Activated T-helper 17 cell treated with anti-CD3 and anti-CD28 coated beads, Interleukin-2, amount 50 U/mL, for 72 hours (primary cell): ENCODE measurements at places on chromosomes 2 and 18.
A peak's percentile ranks its signal among the peaks of the same experiment; 100 is the strongest.

DNA sequence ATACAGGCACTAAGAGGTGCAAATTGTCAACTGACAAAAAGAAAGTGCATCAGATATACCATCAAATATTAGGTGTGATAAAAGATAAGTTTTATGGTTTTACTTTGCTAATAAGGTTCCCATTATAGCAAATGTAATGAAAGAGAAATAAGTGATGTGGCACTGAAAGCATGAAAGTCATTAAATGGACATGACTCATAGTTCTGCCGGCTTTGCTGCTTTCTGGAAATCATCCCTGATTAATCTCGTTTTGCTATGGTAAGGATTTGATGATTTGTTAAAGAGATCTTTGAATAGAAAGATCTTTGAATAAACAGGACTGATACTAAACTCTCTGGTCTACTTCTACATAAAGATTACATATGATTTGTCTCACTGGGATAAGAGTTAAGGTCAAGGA, 72.7 kb downstream of the CLIP4 start:
- peak overlapping the region; percentile 29 for H3K27ac ChIP-seq
- H3K27me3 ChIP-seq: no peaks in the 10 kb centered on the region
- H3K4me3 ChIP-seq: no peak overlapping the region

DNA sequence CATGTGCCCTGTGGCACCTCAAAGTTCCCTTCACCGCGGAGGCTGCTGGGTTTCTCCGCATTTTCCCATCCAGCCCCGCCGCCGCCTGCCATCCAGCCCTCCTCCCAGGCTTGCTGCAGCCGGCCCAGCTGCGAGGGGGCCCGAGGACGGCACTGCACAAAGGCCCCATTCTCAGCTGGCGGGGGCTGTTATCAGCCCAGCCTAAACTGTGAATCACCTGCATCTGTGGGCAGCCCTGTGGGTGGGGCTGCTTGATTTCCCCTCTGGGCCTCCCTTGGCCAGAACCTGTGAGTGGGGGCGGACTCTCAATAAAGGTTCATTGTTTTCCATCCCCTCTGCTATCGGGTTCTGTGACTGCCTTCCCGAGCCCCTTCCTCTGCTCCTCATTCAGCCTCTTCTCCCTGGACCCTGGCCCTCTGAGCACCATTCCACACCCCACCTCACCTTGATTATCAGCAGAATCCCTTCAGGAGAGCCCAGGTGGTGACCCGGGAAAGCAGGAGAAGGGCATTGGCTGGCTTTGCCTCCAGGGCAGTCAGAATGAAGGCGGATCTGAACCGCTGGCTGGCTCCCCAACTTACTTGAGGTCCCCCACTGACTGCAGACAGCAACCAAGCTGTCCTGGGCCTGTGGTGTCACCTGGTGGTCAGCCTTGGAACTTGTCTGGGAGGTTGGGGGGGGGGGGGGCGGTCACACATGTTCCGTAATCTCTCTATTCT, 204.5 kb downstream of the ZFP36L2 start:
- no peak overlapping the region for H3K27ac ChIP-seq
- H3K36me3 ChIP-seq: no peaks in the 10 kb centered on the region
- H3K4me1 ChIP-seq: peaks cover 4% of the 10 kb centered on the region

- H3K27me3 ChIP-seq: peaks cover 29% of the 10 kb centered on the region
- no peaks in the 10 kb centered on the region for H3K36me3 ChIP-seq
- no peak for ATAC-seq
- peaks cover 6% of the 10 kb centered on the region for H3K4me1 ChIP-seq
- H3K4me3 ChIP-seq: no peak overlapping the region
These were observed 30.0 kb downstream of the MYO7B start for GRCh38 chr2:127565261-127566138.

DNA sequence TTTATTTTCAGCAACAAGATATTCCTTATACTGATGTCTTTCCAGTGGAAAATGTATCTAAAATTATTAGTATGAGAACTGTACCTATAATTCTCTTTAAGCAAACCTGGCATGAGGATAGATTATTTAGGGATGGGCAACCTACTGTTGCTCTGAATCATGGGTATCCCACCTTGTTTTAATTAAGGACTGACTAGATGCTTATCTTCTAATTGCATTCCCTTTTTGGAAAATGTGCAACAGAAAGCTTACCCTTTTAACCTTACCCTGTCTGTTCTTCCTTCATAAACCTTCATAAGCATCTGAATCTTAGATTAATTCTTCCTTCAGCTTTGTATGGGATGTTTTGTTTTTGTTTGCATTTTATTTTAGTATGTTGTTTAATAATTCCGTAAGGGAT, 110.3 kb downstream of the TAF4B start:
- H3K4me1 ChIP-seq: no peaks in the 10 kb centered on the region
- H3K27me3 ChIP-seq: no peaks in the 10 kb centered on the region
- no peak overlapping the region for H3K4me3 ChIP-seq
- ATAC-seq: no peak
- H3K36me3 ChIP-seq: peaks cover 47% of the 10 kb centered on the region
- no peak overlapping the region for H3K27ac ChIP-seq

- no peaks in the 10 kb centered on the region for H3K36me3 ChIP-seq
- H3K4me1 ChIP-seq: no peaks in the 10 kb centered on the region
- ATAC-seq: no peak
- no peak overlapping the region for H3K27ac ChIP-seq
- H3K27me3 ChIP-seq: peaks cover 7% of the 10 kb centered on the region
- no peak overlapping the region for H3K4me3 ChIP-seq
These were observed 157.7 kb upstream of the SERPINE2 start for GRCh38 chr2:224196810-224197209.

GRCh38 chr2:191428141-191428540, 182.9 kb downstream of the MYO1B start:
- no peaks in the 10 kb centered on the region for H3K27me3 ChIP-seq
- H3K36me3 ChIP-seq: no peaks in the 10 kb centered on the region
- H3K27ac ChIP-seq: no peak overlapping the region
- no peak for ATAC-seq
- H3K4me1 ChIP-seq: no peaks in the 10 kb centered on the region

GRCh38 chr2:10477443-10478297, 29.5 kb upstream of the ODC1 start:
- no peaks in the 10 kb centered on the region for H3K36me3 ChIP-seq
- peak overlapping the region; percentile 52 for H3K27ac ChIP-seq
- H3K27me3 ChIP-seq: no peaks in the 10 kb centered on the region

DNA sequence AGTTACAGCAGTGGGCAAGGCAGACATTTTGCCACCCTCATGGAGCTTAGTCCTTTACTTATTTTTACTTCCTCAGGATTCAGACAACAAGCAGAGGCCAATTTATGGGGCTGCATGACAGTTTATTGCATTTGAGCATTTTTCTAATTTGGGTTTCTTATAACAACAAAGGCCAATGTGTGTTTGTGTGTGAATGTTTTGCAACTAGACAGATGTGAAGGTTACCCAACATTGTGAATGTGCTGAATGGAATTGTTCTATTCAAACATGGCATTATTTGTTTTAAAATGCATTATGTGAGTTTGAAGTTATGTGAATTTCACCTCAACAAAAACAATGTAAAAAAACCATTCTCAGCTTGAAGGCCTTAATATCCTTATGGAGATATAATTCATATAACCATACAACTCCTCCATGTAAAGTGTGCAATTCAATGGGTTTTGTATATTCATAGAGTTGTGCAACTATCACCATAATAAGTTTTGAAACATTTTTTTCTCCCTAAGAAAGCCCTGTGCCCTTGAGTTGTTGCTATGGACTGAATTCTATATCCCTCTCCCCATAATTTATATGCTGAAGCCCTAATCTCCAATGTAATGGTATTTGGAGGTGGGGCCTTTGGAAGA, 57.3 kb downstream of the CCDC195 start:
- no peak overlapping the region for H3K27ac ChIP-seq
- no peaks in the 10 kb centered on the region for H3K36me3 ChIP-seq
- no peak for ATAC-seq
- H3K4me1 ChIP-seq: no peaks in the 10 kb centered on the region
- peaks cover 11% of the 10 kb centered on the region for H3K27me3 ChIP-seq
